C1 segment of cervical spinal cord (tissue), 14 donors: ENCODE measurements at places on chromosomes 5 and 9.

DNA sequence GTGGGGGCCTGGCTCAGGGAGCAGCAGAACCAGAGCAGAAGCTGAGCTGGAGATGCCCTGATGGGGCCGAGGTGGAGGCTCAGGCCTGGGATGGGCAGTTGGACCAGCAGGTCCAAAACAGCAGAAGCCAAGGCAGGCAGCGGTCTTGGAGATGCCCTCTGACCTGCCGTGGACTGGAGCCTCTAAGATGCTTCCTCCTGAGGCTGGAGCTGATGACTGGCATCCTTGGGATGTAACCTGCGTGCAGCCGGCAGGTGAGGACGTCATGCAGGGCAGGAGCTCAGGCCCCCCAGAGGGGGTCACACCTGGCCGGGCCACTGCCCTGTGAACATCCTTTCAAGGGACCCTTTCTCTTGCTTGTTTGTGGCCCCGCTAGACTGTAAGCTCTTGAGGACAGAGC, 162.0 kb downstream of the RGS3 start:
- DNase-seq = no peak

DNA sequence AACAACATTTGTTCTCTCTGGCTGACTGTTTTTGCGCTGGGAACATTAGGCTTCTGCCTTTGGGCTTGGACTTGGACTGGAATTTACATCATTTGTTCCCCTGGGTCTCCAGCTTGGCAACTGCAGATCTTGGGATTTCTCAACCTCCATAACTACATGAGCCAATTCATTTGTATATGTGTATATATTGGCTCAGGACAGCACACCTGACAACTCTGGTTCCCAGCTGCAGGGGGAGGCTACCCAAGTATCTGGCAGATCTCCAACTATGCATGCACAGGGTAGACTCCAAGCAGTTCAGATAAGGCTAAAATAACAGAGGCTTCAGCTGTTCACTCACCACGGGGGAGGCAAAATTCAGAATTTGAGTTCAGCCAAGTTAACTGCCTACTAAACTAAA, 31.6 kb upstream of the F2RL1 start:
- no peak for DNase-seq

GRCh38 chr5:66426259-66427138, 169.7 kb upstream of the MAST4 start:
- no peak for DNase-seq

DNA sequence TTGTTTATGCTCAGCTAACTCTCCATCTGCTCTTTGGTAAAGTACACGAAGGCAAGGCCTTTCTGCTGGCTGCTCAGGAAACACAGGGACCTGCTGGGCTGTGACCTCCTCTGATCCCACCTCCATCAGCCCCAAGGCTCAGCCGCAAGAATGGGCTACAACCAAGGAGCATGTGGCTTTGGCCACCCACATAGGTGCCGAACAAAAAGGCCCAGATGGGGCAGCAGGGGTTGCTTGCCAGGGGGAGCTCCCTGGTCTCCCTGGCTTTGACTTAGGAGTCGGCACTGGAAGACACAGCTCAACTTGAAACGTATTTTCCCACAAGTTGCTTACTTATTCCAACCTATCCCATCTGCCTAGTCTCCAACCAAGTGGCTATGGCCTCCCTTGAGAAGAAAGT, 461.1 kb downstream of the ICE1 start:
- no peak for DNase-seq

DNA sequence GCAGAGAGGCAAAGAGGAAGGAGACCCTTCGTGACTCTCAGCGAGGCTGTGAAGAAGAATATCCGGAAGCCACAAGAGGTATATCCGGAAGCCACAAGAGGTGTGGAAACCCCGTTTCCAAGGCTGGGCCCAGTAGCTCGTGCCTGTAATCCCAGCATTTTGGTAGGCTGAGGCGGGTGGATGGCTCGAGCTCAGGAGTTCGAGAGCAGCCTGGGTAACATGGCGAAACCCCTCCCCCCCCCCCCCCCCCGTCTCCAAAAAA, 612 bp upstream of the BBLN start:
- no peak for DNase-seq

DNA sequence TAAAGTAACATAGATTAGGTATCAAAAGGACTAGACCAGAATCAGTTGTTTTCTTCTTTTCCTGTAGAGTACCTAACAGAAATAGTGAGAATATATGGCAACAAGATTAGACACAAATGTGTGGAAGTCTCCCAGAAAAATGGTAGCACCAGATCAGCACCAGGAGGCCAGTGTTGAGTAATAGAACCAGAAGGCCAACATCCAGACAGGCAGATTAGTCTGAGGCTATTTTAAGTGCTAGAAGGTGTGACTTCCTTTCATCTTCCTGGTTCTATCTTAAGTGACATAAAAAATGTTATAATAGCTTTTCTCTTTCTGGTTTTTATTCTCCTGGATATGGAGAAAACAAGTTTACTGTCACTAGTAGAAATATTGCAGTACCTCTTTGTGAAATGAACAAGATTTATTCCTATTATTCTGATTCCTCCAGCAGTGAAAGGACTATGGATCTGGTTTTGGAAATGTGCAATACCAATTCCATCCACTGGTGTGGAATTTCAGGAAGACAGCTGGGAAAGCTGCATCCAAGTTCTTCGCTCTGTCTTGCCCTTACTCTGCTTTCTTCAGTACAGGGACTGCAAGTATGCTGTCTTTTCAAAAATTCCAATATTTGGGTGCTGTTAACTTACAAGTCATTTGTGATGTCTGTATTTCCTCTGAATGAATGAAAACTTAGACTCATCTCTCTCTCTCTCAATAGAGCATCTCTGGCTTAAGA, 39.1 kb downstream of the SHLD3 start:
- DNase-seq = no peak

GRCh38 chr9:113425072-113425471, 14.5 kb downstream of the C9orf43 start:
- DNase-seq = no peak

GRCh38 chr9:133094842-133095393, 26.1 kb downstream of the RALGDS start:
- no peak for DNase-seq

GRCh38 chr9:19174127-19174912, 47.0 kb upstream of the PLIN2 start:
- DNase-seq = no peak

DNA sequence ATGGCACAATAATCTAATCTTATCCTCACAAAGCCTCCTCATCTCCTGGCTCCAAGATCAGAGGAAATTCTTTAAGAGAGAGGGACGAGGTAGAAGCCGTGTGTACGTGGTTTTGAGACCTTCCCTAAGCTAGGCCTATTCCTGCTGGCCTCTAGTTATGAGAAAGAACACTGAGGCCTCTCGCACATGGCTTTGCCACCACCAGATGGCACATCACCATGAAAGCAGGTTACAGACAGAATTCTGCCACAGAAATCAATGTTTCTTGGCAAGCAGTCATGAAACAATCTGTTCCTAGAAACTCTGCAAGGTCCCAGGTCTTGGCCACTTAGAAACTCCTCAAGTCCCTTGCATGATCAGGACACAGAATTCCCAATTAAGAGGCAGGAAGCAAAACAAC, 268.2 kb upstream of the TAS2R1 start:
- DNase-seq = no peak

- DNase-seq = no peak
These were observed 140.3 kb upstream of the FTMT start for GRCh38 chr5:121711416-121711815.

DNA sequence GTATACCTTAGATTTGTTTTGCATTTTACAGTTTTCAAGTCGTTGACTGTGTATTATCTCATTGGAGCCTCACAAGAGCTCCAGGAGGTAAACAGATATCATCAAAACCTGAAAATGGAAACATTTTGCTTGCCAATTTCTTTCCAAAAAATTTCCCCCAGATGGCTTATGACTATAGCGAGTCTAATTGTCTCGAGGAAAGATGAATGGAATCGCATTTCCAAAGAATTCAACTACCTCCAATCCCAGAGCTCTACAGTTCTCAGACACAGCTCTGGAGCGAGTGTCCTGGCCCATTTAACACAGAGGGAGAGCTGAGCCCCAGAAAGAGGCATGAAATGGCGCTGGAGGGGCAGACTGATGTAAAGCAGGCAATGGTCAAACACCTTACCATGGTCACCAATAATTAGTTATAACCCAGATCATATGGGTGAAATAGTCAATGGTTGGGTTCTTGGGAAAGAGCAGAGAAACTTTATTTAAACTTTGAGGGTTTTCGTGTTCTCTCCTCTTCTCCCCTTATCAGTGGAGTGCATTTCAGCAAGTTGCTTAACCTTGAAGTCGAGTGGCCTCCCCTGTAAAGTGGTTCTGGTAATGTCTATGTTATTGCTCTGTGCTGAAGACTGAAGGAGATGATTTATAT, 168.2 kb downstream of the ZDHHC21 start:
- DNase-seq = no peak

GRCh38 chr5:142866563-142867275, 96.5 kb downstream of the ARHGAP26 start:
- DNase-seq = no peak

GRCh38 chr9:4555236-4555635, 65.0 kb downstream of the SLC1A1 start:
- no peak for DNase-seq

DNA sequence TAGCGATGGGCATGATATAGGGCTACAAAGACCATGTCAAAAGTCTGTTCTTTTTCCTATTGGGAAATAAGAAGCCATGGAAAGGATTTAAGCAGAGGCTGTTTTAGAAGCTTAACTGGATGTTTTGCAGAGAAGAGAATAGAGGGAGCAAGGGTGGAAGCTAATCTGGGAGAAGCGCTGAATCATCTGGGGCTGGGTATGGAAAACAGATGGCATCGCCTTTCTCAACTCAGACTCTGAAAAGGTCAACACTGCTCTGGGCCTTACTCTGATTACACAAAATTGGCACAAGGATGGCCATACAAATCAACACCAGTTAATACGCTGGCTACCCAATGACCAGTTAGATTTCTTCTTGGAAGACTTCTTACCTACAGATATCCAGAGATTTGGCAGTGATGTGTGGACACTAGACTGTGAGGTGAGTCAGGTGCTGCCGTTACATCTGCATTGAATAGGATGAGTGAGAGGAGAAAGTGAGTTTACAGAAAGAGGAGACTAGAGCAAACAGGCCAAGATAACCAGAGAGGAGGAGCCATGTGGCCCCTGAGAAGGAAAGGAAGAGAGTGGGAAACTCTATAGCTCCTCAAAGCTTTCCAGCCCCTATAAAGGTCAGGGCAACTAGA, 6.2 kb upstream of the TCERG1 start:
- DNase-seq = no peak

- no peak for DNase-seq
These were observed 7.5 kb upstream of the PAM start for GRCh38 chr5:102747386-102748166.

GRCh38 chr5:148682058-148683026, 28.0 kb upstream of the HTR4 start:
- no peak for DNase-seq

DNA sequence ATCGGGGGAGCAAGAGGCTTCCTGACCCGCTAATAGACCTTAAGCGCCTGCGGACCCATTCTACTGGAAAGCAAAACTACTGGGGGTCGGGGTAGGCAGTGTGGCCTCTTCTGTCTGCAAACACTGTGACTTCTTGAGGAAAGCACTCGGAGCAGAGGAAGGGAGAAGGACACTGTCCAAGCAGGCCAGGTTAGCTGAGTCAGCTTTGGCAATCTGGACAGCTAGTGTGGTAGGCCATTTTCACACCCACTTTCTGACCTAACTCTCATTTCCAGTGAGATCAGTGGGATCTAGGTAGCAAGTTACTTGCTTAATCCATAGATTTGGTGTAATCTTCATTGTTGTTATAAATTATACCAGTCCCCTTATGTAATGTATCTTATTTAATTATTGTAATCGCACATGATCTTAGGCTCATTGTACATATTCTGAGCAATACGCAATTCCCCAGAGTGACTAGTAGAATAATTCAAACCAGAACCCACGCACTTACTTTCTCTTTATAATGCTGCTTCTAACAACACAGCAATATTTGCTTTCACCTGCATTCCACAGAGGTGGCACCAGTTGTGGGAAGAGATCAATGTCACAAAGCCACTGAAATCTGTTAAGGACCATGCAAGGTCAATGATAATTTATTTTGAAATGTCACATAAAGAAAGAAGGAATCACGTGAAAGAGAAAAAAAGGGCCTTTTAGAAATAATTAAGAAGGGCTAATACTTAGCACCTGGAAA, 82.9 kb downstream of the NREP start:
- no peak for DNase-seq

DNA sequence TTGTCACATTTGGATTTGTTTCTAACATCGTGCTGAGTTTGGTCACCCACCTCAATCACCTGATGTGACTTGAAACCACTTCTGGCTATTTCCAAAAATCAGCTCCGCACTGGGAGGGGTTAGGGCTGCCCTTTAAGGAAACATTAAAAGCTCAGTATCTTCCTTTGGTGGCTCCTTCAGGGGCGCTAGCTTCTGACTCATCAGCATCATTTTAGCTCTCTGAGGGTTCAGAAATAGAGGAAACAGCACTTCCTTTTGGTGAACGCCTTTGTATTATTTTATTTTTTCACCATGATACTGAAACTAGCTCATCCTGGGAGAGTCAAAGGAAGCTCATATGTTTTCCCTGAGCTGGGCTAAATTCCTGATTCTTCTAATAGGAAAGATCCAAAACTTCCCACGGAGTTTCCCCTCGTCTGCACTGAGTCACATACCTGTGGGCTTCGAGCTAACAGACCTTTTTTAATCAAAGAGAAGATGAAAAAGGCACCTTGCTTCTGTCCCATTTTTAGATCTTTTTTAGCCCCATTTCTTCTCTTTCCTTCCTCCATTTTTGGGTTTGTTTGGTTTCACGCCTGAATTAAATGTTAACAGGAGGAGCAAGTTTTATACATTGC, 48.2 kb downstream of the ROPN1L start:
- DNase-seq = no peak

- DNase-seq = no peak
These were observed 49.4 kb downstream of the FBXW11 start for GRCh38 chr5:171956887-171957495.

GRCh38 chr5:146921225-146921624, 42.7 kb upstream of the PPP2R2B start:
- DNase-seq = no peak
